ENCODE measurements at places on chromosomes 5 and 9.

DNA sequence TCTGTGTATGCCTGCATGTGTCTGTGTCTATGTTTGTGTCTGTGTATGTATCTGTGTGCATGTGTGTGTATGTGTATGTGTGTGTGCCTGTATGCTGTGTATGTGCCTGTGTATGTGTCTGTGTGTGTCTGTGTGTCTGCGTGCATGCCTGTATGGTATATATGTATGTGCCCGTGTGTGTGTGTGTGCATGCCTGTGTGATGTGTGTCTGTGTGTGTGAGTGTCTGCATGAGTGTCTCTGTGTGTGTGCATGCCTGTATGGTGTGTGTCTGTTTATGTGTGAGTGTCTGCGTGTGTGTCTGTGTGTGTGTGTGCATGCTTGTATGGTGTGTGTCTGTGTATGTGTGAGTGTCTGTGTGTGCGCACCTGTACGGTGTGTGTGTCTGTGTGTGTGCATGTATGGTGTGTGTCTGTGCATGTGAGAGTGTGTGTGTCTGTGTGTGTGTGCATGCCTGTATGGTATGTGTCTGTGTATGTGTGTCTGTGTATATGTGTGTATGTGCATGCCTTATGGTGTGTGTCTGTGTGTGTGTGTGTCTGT is 137.1 kb upstream of the IRX2 start:
- DNase-seq: no peak

DNA sequence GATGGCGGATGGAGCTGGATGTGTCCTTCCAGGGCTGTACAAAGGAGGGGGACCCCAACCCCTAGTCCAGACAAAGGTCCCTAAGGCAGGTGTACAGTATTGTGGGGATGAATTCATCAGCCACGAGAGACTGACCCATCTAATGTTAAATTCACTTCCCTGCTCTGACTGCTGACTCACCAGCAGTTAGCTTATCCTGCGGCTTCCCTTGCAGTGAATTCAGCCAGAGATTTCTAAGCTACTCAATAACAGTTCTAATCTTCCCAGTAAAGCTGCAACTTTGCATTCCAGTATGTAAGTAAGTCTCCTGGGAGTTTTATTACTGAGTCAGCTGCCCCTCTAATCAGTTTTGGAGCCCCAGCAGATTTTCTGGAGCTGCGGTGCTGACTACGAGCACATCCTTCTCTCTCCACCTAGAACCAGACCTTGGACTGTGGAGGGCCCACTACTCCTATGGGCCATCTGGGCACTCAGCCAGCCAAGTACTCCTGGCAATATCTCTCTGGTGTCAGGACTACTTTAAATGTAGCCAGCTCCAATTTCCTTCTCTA is 16.1 kb downstream of the B4GALT1 start:
- DNase-seq: peak; percentile 97

DNA sequence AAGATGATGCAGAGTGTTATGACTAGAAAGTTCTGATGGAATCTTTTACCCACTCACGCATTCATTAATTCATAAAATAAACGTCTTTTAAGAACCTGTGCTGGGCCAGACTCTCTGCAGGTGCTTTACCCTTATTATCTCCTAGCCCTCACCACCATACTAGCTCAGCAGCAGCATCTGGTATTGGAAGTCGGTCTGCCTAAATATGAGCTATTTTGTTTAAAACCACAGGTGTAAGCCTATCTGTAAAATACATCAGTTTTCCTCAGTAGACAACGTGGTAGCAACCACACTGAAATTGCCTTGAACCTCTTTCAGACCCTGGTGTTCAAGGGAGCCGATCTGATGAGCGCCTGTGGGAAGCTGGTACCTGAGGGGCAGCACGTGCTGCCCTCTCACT is 69.4 kb downstream of the PPIC start:
- DNase-seq: no peak

DNA sequence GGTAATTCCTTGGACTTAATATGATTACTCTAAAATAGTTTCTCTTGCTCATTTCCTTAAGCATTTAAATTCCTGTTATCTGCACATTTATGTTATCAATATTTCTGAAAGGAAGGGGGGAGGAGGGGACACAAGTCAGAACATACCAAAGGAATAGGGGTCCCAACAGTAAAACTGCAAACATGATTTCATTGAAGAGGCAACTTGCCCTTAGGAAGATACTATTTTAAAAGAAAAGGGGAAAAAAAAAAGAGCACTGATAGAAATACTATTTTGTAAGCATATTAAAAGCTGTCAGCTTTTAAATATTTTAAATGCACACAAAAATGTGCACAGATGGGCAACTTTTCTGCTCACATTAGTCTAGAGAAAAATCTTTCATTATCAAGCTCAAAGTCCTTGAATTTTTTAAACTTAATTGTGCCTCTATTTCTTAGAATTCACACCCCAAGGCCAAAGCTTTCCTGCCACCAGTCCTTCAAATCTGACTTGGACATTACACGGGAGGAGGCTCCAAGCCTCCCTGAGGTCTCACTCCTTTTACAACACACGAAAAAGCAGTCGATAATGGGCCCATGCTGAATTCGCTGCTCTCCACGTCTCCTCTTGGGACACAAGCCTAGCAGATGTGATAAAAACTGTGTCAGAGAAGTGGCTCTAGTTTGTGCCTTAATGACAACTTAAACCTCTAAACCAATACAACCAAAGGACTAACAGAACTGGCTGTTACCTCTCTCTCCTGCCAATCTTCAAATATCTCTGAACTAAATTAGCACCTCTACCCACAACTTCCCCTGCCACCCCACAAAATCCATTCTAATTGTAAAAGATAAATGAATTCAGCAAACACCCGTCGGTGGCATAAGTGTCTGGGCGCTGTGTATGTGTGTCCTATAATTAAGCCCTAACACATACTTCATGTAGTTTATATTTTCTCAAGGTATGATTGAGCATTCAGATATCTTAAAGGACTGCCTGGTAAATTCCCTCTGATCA is 154.3 kb downstream of the DENND1A start:
- no peak for DNase-seq

Data from fibroblast of mammary gland (primary cell).